ENCODE measurements at places on chromosomes 16 and 17. TPM values are rescaled to one million over a fixed set of nuclear protein-coding genes. Genes with fewer than 3 reads are reported as not detected.

GCGR gene
- not detected for total RNA-seq

SAMD14 gene
- total RNA-seq = 9.2 TPM

C16orf89 gene
- 198 TPM for total RNA-seq

MMP25 gene
- total RNA-seq = 22.7 TPM

FOXF1 gene
- total RNA-seq = 31.2 TPM

TEKT5 gene
- total RNA-seq = not detected

SNX20 gene
- total RNA-seq = 15.4 TPM

AATK gene
- 64.0 TPM for total RNA-seq

RGS9 gene
- 7.9 TPM for total RNA-seq

NT5M gene
- 1.1 TPM for total RNA-seq

HOXB9 gene
- not detected for total RNA-seq

SLC5A11 gene
- 0.27 TPM for total RNA-seq

SLC35G6 gene
- not detected for total RNA-seq

NPW gene
- total RNA-seq = not detected

SCNN1G gene
- total RNA-seq = 7.6 TPM

C16orf46 gene
- total RNA-seq = not detected

ACE gene
- total RNA-seq = 90.7 TPM

EVI2B gene
- 130 TPM for total RNA-seq

JPH3 gene
- total RNA-seq = 0.12 TPM

IRX5 gene
- total RNA-seq = 23.8 TPM

OR4D1 gene
- not detected for total RNA-seq

PRCD gene
- total RNA-seq = 8.2 TPM

CLEC19A gene
- not detected for total RNA-seq

TP53TG3C gene
- total RNA-seq = not detected

VWA3A gene
- total RNA-seq = 12.3 TPM

ACADVL gene
- 576 TPM for total RNA-seq

KIF18B gene
- 0.89 TPM for total RNA-seq

CDR2L gene
- 12.6 TPM for total RNA-seq

GPT2 gene
- total RNA-seq = 4.8 TPM

MAF gene
- 60.0 TPM for total RNA-seq

SKAP1 gene
- 6.4 TPM for total RNA-seq

BCL6B gene
- 13.4 TPM for total RNA-seq

TMEM238L gene
- total RNA-seq = not detected

SMPD3 gene
- total RNA-seq = 3.6 TPM

KRT9 gene
- not detected for total RNA-seq

CRYBA1 gene
- total RNA-seq = not detected

HAS3 gene
- total RNA-seq = 12.6 TPM

CA5A gene
- total RNA-seq = 0.06 TPM

KDM8 gene
- total RNA-seq = 8.6 TPM

TBC1D3L gene
- 20.7 TPM for total RNA-seq

PABPN1L gene
- total RNA-seq = not detected

ZFP3 gene
- 7.1 TPM for total RNA-seq

CACNG3 gene
- total RNA-seq = not detected

TBC1D26 gene
- not detected for total RNA-seq

LCAT gene
- 33.8 TPM for total RNA-seq

ABCC6 gene
- total RNA-seq = 40.5 TPM

KRTAP4-5 gene
- total RNA-seq = not detected

MYH1 gene
- not detected for total RNA-seq

ANKRD40CL gene
- total RNA-seq = not detected

LPO gene
- total RNA-seq = not detected

SRCIN1 gene
- 6.6 TPM for total RNA-seq

B9D1 gene
- total RNA-seq = 11.3 TPM

PRSS8 gene
- 75.4 TPM for total RNA-seq
